ENCODE measurements at places on chromosomes 5 and 9.
A peak's percentile ranks its signal among the peaks of the same experiment; 100 is the strongest.

- peak; percentile 71 for DNase-seq
Observed at GRCh38 chr5:137743031-137743640, 7.2 kb upstream of the KLHL3 start.

DNA sequence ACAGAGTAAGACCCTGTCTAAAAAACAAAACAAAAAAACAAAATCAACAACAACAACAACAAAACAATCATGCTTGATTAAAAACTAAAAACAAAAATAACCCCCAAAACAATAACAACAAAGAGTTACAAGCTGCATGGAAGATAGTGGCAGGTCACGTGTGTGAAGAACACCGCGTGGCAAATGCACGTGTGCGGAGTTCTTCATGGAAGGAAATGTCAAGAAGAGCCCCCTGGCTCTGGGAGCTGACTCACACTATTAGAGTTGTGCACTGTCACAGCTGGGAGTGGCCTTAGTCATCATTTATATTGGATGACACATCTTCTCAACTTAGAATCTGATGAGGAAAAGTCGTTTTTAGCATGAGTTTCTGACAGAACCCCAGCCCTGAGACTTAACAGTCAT lies 110.5 kb downstream of the JMY start:
- no peak for DNase-seq

DNA sequence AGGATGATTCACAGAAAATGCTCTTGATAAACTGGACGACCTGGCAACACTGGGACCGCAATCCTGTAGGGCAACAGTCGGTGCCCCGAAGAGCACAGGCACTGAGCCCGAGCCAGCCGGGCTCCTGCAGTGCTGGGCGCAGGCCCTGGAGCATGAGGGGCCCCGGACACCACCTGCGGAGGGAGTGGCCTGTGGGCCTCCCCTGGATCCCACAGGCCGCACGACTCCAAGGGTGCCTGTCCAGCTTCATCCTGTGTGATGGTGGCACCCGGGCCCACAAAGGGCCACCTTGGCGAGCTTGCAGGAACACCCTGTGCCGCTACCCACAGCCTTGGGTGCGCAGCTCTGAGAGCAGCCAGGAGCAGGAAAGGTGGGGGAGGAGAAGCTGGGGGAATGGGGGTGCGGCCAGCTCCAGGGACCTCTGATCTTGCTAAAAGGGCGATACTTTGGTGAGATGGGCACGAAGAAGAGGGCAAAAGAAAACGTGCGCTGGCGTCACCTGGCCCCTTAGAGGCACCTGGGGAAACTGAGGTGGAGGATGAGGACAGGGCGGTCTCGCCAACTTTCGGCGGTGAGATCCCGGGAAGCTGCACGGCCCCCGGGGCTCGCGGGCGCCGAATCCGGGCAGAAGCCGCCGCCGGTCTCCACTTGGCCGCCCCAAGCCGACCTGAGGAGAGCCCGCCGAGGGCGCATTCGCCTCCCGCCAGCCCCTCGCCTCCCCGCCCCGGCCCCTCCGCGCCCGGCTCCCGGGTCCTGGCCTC lies 722 bp downstream of the TBC1D9B start:
- DNase-seq = no peak

DNA sequence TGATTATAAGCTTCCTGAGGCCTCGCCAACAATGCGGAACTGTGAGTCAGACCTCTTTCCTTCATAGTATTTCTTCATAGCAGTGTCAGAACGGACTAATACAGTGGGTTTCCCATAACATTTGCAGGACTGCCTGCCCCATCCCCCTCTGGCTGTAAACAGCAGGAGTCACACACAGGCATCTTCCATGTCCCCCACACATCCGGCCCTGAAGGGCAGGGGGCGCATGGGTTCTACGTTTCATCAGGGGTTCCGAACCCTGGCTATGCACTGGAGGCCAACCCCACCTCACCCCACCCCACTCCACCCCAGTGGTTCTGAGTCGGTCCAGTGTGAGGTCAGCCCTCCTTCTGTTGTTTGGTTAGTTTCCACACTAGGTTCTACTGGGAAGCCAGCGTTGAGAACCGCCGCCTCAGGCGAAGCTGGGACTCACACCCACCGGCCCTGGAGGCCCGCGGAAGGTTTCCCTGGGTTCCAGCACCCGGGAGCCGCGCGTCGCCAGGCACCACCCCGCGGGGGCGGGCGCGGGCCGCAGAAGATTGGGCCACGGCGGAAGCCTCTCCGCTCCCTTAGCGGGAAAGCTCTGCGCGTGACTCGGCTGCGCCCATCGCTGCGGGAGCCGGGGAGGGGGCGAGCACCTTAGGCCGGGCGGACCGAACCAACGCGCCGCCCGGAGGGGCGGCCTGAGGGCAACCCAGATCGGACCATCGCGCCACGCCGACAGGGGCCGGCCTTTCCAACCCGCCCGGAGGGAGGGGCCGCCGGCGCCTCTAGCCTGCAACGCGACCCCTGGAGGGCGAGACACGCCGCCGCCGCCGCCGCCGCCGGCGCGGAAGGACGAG lies at the start of gene RUSC2:
TSS of gene RUSC2 (plus strand) at position 799 of the 842 bp plus-strand sequence. CDS start 56,411 bp downstream, outside the sequence.
- peak; percentile 90 for DNase-seq

- DNase-seq = peak; percentile 17
Observed at GRCh38 chr5:72005671-72006070, 101.6 kb upstream of the MAP1B start.

DNA sequence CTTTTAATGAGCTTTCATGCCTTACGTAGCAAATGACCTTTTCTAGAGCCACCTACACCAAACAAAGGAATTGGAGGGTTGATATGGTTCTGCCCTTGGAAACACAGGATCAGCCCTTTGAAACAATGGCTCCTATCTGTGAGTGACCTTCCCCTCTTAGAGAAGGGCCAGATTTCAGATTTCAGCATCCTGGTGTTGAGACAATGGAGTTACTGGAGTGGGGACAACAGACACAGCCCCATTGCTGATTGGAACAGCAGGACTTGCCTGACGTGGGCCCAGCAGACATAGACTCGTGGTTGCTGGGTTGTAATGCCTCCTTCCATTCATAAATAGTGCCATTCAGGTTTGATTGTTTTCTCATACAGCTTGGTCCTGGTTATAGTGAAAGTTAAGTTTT lies 96.0 kb downstream of the GALNT10 start:
- no peak for DNase-seq

Measured in COR-L47 (cell line).